ENCODE measurements at places on chromosomes 1 and 21.

- DNase-seq, result no peak
Observed at GRCh38 chr1:9108056-9108665, 20.7 kb downstream of the GPR157 start.

GRCh38 chr1:49576327-49576901, 447.3 kb downstream of the AGBL4 start:
- DNase-seq, result no peak

- no peak for DNase-seq
Observed at GRCh38 chr1:189131576-189131975, 1346.1 kb downstream of the BRINP3 start.

DNA sequence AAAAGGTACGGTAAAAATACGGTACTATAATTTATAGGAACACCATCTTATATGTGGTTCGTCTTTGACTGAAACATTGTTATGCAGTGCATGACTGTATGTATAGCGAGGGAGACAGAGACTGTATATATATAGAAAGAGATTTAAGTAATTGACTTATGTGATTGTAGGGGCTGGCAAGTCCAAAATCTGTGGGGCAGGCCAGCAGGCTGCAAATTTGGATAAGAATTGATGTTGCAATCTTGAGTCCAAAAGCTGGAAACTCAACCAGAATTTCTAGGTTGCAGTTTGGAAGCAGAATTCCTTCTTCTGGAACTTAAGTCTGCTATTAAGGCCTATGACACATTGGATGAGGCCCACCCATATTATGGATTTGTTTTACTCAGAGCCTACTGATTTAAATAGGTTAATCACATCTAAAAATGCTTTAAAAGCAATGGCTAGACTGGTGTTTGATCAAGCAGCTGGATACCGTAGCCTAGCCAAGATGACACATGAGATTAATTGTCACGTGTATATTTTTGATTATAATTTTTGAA, 42.0 kb downstream of the LAMC1 start:
- DNase-seq, result no peak

- peak; percentile 38 for DNase-seq
Observed at GRCh38 chr1:230191079-230191804, 124.2 kb downstream of the GALNT2 start.

DNA sequence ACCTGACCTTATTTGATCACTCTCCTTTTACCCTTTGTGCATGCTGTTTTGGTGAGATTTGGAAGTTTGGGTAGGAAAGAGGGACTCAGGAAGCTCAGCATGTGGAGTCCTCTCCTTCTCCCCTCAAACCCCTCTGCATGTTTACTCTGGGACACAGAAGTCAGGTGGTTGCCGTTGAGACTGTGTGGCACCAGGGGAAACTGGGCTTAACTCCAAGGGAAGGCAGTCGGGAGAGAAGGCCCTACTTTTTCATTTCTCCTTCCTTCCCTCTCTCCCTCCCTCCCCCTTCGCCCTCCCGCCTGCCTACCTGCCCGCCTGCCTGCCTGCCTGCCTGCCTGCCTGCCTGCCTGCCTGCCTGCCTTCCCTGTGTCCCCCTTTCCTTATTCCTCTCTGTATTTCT, 34.8 kb upstream of the TTC22 start:
- DNase-seq, result no peak

- peak; percentile 67 for DNase-seq
Observed at GRCh38 chr1:98327220-98327861, 334.2 kb upstream of the SNX7 start.

DNA sequence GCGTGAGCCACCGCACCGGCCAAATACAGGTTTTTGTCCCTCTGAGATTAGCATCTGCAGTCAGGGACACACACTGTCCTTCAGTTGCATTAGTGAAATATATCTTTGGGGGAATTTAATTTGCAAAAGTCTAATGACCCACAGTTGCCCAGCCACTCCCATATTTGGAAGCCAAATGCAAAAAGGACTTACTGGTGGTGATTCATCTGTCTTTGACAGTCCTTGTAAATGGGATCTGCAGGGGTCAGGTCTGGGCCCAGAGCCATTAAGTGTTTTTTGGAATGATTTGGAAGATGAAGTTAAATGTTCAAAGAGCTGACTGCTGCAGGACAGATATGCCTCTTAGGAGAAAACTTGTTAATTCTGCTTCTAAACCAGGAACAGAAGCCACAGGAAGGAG, 44.6 kb upstream of the DNASE2B start:
- DNase-seq, result peak; percentile 43

- DNase-seq, result peak; percentile 8
Observed at GRCh38 chr1:29379443-29380073, 143.2 kb downstream of the PTPRU start.

GRCh38 chr1:1997576-1997975, 6.0 kb downstream of the CFAP74 start:
- DNase-seq, result no peak

GRCh38 chr1:42860339-42861013, 14.1 kb downstream of the ZNF691 start:
- DNase-seq, result no peak

DNA sequence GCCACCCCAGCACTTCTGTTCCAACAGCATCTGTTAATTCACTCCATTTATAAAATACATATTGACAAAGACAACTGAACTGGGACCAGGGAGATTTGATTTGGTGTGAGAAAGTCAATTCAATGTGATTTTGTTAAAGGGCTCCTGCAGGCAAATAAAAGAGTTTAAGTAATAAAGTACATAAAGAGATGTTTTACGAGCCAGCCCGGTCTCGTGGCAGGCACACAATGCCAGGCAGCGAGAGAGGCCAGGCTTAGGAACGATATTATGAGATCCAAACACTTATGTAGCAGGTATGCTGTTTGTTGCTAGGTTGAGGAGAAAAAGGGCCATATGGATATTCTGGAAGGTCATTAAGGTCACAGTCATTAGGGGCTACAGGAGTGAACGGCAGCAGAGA, 227.1 kb downstream of the KCTD3 start:
- no peak for DNase-seq

DNA sequence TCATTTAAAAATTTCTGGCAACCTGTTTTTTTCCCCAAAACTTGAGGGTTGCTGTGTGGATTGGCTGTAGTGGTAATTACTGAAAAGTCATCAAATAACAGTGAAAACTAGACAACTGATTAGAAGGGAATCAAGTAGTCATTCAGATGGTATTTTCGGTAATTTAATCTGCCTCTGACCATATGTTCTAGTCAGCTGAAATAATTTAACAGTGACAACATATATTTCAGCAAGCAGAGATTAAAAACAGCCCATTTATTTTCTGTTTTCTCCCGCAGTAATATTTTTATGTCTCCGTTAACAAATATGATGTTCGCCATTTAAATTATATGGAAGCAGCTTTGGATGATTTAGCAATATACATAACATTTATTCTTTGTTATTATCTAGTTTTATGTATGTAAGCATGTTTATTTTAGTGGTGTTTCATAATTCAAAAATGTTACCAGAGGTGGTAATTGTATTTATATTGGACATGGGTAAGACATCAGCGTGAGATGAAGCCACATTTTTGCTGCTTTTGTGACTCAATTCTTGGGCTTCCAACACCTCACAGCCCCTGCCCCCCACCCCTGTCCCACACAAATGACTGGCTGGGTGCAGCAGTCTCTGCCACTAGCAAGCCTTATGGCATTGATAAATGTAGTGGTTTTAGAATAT, 104.4 kb downstream of the GALNT2 start:
- DNase-seq, result no peak

- DNase-seq, result peak; percentile 11
Observed at GRCh38 chr1:21206117-21206516, 29.4 kb upstream of the EIF4G3 start.

GRCh38 chr1:10852018-10852417, 55.6 kb upstream of the CASZ1 start:
- no peak for DNase-seq

DNA sequence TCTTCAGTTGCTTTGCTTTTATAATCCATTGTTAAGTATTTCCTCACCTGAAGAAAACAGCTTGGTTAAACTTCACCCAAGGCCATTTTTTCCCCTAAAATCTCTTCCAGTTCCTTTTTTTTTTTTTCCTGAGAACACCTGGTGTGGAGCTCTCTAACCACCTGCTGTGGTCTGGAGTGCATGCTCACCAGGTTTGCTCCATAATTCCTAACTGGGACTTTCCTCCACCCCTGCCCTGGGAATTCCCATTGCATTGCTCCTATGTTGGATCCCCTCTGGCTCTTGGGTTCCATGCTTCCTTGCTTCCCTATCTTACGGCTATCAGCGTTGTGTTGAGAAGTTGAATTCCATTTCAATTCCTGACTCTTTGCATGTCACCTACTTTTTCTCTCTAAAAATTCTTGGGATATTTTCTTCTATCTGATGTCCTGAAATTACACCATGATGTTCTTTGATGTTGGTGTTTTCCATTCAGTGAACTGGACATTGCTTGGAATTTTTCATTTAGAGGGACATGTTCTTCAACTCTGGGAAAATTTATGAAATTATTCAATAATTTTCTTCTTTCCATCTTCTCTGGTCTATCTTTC, 19.6 kb upstream of the DYRK1A start:
- DNase-seq, result no peak

All from A172 (cell line).